ENCODE measurements at places on chromosomes 7 and 10.

GRCh38 chr7:148983200-148984146 is 44.8 kb downstream of the PDIA4 start:
- peak; percentile 77 for DNase-seq

DNA sequence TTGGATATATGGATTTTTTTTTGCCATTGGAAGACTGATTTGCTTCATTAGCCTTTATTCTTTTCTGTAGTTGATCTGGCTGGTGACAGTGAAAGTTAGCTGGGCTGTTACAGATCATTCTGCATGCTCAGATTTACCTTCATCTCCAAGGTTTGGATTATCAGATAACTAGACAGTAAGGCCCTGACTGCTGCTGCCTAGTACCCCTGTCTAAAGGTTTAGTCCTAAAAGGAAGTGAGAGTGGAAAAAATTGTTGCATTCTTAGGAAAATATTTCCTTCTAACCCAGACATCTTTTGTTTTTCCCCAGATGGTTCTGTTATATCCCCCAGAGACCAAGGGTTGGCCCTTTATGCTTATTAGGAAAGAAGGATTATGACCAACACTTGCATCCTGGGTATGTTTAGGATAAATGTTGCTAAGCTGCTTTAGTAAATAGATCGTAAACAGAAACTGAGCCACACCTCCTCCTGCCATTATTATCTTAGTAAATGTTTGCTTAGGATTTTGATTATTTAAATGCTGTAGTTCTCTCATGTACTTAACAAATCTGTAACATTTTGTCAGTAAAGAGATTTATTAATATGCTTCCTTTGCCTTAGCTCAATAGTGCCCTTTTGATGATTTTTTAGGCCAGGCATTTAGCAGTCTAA is 44.4 kb downstream of the MCU start:
- no peak for DNase-seq

- DNase-seq, result no peak
Measured at GRCh38 chr7:49840751-49841405, 67.4 kb downstream of the VWC2 start.

DNA sequence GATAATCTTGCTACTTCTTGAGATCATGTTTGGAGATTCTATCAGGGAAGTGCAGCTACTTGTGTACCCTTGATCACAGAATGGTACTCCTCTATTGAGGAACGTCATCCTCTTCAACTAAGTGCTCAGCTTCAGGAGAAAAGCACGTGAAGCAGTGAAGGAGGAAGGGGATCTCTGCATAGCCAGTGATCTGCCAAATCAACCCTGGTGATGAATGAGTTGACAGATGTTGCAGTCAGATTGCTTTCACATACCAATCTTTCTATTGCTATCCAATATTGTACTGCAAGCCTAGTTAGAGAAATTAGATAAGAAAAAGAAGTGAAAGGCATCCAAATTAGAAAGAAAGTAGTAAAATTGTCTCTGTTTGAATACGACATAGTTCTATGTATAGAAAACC is 309.4 kb downstream of the TWIST1 start:
- no peak for DNase-seq

DNA sequence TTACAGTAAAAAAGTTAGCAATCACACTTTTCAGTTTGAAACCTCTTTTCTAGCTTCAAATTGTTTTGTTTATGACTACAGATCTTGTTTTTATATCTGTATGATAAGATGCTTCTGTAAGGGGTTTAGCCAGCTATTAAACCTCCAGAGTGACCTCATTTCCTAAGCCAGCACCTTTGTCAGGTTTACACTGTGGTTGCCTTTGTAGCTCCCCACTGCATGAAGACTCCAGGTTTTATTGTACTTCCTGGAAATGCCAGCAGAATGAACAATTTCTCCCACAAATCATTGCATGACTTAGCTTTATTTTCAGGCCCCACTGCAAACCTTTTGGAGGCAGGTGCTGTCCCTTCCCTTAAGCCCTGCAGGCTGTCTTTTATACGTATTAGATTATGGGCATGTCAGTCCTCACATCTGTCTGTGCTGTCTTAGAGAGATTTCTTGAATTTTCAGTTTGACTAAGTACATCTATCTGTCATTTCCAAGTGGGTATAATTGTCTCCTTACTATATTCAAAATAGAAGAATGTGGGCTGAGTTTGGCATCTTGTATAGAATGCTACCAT is 8.2 kb upstream of the AGR3 start:
- no peak for DNase-seq

GRCh38 chr7:34109936-34110780 is 204.8 kb downstream of the BMPER start:
- DNase-seq, result no peak

GRCh38 chr10:1567152-1567551 is 170.2 kb downstream of the ADARB2 start:
- no peak for DNase-seq

- no peak for DNase-seq
Measured at GRCh38 chr7:71389976-71390375, 258.0 kb downstream of the GALNT17 start.

DNA sequence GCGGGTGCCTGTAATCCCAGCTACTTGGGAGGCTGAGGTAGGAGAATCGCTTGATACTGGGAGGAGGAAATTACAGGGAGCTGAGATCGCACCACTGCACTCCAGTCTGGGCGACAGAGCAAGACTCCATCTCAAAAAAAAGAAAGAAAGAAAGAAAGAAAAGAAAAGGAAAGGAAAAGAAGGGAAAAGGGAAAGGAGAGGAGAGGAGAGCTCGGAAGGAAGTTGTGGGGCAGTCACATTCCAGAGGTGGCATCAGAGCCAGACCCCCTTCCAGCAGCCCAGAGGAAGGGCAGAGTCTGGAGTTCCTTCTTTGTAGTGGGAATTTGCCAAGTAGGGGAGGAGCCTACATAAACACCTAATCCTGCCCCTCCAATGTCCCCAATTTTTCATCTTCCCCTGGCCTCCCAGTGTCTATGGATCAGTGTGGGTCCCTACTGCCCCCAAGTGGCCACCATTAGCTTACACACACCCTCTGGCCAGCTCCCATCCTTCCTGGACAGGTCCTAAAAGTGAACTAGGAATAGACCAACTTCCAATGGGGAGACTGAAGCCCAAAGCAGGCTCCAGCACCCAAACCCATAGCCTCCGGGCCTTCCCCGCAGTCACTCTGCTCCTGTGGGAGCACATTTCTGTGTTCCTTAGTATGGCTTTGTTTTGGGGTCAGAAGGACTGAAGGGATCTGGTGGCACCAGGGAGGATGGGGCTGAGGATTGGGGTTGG is 39.6 kb upstream of the HSPB1 start:
- peak; percentile 39 for DNase-seq

DNA sequence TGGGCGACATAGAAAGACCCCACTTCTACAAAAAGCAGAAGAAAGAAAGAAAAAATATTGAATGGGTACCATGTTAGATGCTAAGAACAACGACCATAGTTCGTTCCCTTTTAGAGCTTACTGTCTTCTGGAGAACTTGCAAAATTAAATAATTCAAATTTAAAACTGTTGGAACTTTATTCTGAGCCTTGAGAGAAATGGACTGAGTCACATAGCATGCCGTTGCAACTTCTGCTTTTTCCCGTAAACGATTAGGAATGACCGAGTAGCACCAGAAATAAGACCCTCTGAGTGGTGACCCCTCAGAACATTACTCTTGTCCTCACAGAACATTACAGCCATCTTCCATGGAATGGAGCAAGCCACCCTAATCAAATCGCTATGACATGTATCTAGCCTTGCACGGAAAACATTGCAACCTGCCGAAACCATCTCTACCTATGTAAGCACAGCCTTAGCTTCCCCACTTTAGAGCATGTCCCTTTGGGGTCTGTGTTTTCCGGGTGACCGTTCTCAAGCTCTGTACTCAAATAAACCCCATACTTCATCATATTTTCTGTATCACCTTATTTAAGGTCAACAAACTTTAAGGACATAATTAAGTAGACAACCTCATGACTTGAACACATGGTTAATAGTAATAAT is 179.1 kb downstream of the PRKCQ start:
- DNase-seq, result no peak

- DNase-seq, result no peak
Measured at GRCh38 chr7:4957847-4958476, 1.0 kb downstream of the MMD2 start.

- DNase-seq, result no peak
Measured at GRCh38 chr10:43863859-43864591, 215.3 kb upstream of the ZNF32 start.

- no peak for DNase-seq
Measured at GRCh38 chr7:128154504-128154903, 86.6 kb upstream of the LEP start.

DNA sequence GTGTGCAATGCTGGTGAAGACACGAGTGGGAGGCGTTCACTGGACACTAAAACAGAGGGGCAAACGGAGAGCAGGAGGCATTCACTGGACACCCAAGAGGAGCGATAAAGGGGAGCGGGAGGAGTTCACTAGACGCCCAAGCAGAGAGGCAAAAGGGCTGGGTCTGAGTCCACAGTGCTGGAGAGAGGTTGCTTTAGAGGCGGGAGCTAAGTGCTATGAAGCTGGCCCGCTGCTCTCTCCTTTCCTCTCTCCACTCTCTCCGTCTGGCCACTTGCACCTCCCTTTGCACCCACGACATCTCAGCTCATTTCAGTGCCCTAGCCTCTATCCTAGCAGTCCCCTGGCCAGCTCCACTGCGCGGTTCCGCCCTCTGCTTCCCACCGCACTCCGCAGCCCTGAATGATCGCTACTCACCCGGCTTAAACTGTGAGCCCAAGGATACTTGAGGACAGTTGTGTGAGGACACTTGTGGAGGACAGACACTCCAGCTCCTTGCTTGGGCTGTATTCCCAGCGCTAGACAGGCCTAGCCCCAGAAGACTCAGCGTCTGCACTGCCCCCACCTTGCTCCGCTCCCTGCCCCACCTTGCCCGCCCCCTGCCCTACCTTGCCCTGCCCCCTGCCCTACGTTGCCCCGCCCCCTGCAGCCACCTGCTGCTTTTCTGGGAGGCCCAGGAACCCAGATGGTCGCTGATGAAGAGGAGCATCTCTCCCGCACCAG is 78.8 kb upstream of the CPXM2 start:
- no peak for DNase-seq

DNA sequence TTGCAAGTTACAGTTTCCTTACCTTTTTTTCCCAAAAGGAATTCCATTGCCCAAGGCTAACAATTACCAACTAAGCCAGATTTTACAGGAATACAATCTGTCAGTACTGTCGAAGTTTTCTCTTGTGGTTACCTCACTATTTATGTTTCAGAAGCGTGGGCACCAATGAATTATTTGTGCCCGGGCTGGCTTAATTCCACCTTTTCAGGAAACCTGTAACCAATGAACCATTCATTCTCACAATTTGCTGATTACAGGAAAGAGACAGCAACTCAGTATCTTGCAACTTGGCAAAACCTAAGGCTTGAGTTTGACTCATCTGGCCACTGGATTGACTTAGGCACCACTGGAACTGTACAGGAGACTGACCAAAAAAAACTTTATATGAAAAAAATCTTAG is 485.6 kb downstream of the INHBA start:
- no peak for DNase-seq

- no peak for DNase-seq
Measured at GRCh38 chr10:66215920-66216319, 709.9 kb upstream of the LRRTM3 start.

DNA sequence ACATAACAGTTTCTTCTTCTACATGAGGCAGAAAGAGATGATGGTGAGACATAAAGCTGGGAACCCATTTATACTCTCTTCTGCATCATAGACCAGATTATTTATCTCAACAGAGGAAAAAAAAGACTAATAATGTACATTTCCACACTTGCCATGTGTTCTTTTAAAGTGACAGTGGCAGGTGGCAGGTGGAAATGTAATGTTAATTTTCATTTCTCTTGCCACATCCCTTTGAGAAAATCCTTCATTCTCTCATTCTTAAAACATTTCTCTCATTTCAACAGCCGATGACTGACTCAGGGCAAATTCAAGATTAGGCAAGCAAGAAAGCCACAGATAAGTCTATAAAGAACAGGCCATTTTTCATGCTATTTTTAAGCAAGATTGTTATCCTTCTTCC is 635.6 kb upstream of the SORCS1 start:
- DNase-seq, result no peak

DNA sequence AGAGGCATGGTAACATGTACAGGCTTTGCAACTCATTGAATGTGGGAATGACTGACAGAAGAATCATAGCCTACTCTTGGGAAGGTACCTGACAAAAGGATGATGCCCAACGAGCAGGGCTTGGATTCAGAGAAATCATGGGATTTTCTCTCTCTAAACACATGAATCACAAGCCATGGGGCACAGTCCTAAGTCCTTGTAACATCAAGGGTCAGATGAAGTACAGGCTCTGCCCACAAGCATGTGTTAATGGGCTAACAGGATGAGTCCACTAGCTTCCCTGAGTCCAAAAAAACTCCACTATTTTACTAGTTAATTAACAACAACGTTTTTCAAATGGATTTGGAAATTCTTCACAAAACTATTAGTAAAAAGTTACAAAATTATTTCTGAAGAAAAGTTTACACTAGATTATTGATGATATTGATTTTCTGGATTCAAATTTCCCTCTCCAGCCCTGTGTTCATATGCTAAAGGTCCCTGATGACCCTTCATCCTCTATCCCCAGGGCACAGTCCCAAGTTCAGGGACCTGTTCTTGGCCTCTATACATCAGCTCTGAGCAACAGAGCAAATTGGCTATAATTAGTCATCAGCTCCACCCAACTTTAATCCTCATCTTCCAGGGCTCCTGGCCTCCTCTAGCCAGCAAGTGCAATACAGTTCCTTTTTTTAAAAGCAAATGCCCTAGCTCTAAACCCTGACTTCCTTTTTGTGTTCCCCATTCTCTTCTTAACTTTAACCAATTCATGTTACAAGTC is 99.8 kb downstream of the GSAP start:
- DNase-seq, result no peak

- DNase-seq, result no peak
Measured at GRCh38 chr7:88115258-88115796, 104.5 kb downstream of the SRI start.

DNA sequence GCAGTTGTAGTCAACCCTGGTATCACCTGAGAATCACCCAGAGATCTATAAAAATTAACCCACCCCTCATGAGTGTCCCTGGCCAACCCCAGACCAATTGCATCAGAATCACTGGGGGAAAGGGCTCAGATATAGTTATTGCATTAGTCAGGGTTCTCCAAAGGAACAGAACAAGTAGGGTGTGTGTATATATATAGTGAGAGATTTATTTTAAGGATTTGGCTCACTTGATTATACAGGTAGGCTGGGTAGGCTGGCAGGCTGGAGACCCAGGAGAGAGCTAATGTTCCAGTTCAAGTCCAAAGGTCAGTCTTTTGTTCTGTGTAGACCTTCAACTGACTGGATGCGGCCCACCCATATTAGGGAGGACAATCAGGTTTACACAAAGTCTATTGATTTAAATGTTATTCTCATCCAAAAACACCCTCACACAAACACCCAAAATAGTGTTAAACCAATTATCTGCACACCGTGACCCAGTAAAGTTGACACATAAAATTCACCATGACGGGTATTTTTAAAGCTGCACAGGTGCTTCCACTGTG is 372.9 kb upstream of the NFE2L3 start:
- no peak for DNase-seq

GRCh38 chr7:42934291-42934690 is 2.1 kb downstream of the MRPL32 start:
- no peak for DNase-seq
